Globus pallidus (tissue), 1 donor: ENCODE measurements at places on chromosomes 5 and 9.

- no peak for DNase-seq
Observed at GRCh38 chr9:30244877-30245276, 2139.6 kb upstream of the ACO1 start.

DNA sequence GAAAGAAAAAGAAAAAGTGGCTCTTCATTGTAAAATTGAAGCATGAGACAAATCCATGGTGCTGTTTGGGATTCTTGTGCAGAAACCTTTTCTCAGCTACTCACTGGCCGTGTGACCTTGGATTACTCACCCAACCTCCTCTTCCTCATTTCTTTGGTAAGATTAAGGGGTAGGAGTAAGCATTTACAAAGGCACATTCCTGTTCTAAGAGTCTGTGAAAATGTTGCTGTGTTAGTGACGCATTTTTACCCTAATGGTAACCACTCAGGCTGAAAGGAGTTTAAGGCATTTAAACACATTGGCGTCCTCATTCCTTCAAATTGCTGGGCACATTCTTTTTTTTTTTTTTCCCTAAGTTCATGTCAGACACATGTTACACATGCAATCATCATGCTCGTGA is 4.3 kb downstream of the RAI14 start:
- no peak for DNase-seq

GRCh38 chr5:35041261-35041660 is 6.5 kb downstream of the AGXT2 start:
- no peak for DNase-seq

- DNase-seq: no peak
Observed at GRCh38 chr5:142308358-142308757, 16.5 kb downstream of the SPRY4 start.

DNA sequence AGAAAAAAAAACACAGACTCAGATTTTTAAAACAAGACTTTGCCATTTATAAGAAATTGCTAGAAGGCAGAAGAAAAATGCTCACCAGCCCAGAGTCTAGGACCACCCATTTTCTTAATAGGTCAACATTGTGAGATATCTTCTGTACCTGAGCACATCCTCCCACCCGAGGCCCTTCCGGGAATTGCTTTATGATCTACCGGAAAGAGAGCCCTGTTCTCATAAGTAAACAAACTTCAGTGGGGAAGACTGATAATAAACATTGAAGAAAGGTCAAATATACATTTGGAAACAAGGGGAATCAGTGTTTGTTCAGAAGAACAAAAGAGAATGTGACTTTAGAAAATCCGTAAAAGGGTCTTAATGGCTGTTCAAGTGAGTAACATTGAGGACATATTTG is 44.4 kb downstream of the PRKACG start:
- no peak for DNase-seq

DNA sequence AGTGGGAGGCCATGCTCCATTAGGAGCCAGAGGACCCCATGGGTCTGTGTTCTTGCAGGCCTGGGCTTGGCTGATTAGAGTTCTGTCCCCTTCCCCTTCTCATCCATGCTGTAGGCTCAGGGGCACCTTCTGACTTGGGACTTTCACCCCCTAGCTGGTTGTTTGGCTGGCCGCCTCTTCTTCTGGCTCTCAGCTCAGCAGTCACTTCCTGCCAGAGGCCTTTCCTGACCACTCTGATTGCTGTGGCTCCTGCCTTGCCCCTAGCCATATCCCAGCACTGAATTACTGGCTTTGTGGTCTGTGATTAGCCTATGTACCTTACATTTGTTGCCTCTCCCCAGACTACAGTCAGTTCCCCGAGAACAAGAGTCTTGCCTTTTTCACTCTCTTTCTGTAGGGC is 14.6 kb downstream of the ENTREP1 start:
- no peak for DNase-seq

GRCh38 chr5:144308174-144308573 is 137.5 kb downstream of the KCTD16 start:
- DNase-seq: no peak

DNA sequence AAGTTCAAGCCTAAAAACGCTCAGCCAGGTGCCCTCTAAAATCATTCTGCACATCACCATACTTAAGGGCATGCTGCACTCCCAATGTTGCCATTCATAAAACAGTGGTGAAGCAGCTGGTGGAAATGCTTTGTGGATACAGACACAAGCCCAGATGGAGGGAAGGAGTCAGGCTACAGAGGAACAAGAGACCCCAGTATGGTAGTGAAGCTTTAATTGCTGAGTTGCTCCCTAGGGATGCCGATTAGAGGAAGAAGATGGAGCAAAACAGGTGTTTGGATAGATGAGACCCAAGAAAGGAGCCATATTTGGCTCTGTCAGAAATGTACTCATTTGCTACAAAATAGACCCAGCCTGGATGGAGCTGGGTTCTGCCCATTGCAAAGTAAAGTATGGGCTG is 230.5 kb downstream of the NSG2 start:
- DNase-seq: no peak

DNA sequence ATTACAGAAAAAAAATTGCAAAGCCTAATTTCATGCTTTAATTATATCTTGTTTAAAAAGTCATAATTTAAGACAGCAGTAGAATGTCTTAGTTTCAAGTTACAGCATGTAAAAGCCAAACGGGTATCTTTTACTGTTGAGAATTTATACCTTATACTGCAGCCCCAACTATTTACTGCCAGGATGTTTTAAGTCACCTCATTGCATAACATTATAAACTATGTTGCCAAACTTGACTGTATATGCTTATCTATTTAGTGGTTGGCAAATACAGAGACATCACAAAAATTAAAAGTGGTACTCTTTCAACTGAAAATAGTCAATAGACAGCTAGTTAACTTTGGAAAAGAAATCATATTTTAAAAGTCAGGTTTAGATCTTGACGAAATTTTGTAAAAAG is 119.5 kb downstream of the EDIL3 start:
- no peak for DNase-seq

- no peak for DNase-seq
Observed at GRCh38 chr9:132548751-132549640, 33.4 kb upstream of the BARHL1 start.

- peak; percentile 90 for DNase-seq
Observed at GRCh38 chr9:72365525-72366256, 683 bp upstream of the ZFAND5 start.

DNA sequence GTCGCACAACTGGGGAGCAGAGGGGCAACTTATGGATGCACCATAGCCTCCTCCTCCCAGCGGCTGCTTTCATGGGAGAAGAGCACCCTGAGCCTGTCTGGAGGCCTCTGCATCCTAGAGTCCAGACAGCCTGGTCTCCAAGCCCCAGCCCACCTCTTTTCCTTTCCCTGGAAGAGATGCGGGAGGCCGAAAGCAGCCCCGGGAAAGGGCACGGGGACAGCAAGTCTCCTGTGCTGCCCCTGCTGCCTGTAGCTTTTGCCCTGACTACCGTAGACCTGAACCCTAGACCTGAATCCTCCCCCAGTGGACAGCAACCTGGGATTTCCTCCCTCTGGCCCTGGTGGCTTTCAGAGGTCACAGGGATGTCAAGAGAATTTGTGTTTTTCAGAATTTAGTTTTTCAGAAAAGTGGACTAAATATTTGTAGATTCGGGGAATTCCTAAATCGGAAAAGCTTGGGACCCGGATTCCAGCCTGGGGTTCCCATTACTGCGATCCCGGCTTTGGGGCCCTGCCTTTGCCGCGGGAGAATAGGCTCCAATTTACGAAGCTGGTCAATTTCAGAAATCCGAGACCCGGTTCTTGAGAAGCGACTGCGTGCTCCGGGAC is 4.3 kb upstream of the PITX1 start:
- DNase-seq: no peak

GRCh38 chr5:1052641-1053390 is 44.2 kb downstream of the NKD2 start:
- no peak for DNase-seq

DNA sequence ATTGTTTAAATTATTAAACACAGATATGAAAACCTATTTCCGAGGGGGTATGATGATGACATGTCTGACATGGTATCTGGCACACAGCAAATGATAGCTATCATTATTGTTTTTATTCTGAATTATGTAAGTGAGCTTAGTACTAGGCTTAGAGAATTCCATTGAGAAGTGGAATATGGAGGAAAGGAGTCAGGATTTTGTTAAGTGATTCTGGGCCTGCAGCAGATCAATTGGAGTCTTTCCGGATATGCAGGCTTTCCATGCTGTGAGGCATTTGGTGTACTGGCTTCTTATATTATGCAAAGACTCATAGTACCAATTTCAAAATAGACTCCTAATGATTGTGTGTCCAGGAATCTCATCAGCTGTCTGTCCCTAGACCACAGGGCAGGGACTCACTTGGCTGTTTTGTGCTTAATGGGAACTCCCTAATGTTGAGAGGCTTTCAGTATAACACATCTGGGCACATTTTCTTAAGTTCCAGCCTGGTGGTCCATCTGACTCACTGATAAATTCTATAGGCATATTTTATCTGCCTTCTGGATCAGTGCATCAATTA is 180.0 kb upstream of the KLF9 start:
- no peak for DNase-seq

DNA sequence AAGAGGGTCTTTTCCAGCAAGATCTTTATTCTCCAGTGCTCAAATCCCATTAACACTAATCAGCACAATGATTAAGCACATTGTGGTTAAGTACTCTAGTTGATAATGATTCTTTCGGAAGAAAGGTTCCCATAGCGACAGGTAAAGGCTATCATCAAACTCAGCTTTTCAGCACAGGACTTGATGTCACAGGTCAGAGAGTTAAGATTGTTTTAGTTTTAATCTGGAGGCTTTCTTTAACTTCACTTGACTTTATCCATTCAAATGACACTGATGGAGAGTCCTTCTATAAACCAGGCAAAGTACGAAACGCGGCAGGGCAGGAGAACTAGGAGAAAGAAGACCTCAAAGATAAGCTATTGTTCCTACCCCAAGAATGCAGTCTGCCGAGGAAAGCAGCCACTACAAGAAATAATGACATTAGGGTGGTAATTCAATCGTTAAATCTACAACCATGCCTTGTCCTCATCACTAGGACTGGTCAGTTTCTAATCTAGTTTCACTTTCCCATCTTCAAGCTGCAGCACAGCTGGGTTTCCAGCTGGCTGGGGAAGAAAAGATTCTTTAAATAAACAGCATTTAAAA is 4.6 kb downstream of the NRG2 start:
- peak; percentile 51 for DNase-seq
